H1 (cell line): ENCODE measurements at places on chromosomes 5 and 9.
A peak's percentile ranks its signal among the peaks of the same experiment; 100 is the strongest.

- DNase-seq = no peak
These were observed 51.3 kb upstream of the MROH2B start for GRCh38 chr5:41122459-41122858.

DNA sequence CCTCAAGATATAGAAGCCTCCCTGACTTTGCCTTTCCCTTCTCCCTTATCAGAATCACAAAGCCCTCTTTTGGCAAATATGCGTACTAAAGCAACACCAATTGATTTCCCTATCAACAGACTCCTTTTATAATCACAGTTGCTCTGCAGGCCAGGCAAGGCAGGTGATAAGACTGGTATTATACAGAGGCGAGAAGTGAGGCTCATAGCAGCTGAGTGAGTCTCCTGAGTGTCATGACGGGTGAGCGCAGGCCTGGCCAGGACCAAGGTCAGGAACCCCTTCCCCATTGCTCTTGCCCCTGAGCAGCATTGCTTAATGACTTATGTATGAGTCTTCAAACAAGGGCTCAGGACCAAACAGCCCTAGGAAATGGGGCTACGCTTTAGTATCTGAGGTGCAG, 70.8 kb downstream of the FBXO38 start:
- no peak for DNase-seq

DNA sequence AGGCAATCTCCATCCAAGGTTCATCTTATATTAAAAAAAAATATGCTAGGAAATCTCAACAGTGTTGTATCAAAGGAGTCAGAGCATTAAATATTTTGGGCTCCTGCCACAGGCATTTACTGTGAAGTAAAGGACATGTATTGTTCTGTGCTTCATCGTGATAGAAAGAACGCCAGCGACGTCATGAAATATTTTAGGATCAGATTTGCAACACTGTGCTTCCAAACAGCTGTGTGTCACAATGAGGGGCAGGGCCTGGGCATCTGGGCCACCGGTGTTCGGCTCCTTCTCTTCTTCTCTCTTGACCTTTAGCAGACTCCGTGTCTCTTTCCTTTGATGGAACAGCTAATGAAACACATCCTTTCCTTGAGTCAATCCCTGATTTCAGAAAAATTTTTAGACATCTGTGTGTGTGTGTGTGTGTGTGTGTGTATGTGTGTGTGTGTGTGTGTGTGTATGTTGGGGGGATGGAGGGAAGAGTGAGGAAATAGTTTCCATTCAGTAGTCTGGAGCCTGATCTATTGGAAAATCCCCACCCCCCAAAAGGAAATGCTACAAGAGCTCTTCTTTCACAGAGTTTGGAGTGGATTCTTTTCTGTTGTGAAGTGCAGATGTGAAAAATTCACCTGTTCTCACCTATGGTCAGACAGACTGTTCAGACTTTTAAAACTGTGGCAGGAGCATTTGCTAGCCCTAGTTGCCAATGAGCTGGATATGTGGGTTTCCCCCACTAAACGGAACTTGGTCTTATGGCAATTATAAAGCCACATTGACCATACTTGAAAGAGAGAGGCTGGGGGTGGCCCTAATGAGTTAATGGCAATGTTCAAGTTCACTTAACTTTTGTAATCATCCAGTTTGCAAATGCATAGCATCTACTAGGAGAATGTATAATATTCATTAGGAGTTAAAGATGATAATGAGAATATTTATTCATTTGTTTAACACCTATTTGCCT, 18.1 kb upstream of the TNC start:
- no peak for DNase-seq

DNA sequence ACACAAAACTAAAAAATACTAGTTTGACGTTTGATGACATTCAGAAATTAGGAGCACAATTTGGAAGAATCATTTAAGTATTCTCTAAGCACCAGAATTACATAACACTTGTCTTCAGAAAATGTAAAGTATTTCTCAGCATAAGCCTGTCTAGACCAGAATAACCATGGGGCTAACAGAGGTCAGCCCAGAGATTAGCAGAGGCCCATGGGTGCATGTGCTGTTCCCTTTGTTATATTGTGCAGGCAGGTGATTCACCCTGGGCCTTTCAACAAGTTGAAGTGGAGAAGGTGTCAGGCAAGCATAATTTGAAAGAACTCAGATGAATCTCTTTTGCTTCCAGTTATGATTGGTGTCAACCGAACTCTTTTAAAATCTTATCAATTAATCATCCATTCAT, 227.9 kb downstream of the LURAP1L start:
- DNase-seq = no peak

DNA sequence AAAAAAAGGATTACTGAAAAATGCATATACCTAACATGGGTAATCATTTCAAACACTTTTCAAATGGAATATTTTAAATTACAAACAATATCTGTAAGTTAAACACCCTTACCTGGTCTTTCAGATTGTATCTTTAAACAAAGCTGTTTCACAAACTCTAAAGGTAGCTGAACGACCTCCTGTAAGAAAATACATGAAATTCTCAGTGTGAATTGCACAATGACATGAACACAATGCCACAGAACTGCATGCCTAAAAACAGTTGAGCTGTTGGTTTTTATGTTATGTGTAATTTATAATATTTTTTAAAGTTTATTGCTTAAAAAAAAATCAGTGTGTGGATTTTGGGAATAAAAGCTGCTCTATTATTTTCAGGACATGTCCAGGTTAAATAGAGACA, 17.5 kb downstream of the IPPK start:
- no peak for DNase-seq

DNA sequence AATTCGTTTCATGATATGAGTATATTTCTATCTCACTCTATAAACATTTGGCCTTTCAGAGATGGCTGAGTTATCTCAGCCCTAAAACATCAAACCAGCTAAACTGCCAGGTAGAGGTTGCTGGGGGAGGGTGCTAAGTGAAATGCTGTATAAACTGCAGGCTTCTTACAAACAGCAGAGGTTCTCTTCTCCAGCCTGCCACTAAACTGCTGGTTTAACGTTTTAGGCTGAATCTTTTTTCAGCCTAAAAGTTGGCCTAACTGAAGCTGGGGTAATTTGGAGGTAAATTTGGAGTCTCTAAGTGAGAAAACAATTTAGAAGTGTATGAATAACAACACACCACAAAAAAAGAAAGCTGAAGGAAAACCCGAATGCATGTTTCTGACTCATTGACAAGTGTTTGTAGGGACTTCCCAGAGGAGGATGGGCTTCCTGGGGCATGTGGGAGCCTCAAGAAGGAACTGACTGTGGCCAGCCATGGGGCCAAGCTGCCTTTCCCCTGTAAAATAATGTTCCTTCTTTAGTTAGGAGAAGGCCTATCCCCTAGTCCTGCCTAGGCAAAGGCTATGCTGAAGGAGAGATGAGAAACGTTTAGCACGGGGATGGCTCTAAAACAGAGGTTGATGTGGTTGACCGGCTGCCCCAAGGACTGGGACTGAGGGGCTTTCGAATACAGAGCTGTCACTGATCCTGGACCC, 44.3 kb downstream of the SLC28A3 start:
- no peak for DNase-seq

DNA sequence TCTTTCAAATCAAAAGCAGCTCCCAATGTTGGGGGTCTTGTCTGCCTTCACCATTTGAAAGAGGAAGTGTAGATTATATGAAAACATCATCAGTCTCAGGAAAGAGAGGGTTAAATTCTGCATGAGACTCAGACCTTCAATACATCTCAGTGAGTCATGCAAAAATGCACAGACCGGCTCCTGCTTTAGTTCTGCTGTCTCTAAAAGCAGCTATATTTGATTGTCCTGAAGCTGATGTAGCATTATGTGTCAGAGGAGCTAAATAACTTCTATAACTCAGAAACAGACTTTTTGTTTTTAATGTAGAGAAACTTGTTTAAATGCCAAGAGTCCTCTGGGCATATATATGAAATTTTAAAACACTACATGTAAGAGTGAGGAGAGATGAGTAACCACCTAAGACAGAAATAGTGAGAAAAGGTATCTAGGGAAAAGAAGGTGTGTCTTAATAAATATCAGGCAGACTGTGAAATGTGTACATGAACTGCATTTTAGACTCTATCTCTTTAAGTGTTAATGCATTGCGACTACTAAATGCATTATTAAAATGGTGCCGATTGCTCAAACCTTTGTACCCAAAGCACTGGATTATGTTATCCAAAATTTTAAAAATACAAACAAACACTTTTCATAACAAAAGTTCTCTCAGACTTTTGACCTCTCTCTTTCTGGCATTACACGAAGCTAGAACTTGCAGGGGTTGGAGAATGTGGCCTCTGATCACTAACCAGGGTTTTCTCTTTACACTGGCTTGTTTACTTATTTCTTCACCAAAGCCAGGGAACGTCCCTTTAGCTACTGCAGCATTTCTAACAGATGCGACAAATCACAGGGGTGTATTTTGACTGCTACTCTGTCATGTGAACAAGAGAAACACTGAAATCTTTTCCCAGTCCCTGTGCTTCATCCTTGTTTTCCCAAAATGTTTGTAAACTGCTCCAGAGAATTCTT, 302.3 kb downstream of the ARL15 start:
- no peak for DNase-seq

DNA sequence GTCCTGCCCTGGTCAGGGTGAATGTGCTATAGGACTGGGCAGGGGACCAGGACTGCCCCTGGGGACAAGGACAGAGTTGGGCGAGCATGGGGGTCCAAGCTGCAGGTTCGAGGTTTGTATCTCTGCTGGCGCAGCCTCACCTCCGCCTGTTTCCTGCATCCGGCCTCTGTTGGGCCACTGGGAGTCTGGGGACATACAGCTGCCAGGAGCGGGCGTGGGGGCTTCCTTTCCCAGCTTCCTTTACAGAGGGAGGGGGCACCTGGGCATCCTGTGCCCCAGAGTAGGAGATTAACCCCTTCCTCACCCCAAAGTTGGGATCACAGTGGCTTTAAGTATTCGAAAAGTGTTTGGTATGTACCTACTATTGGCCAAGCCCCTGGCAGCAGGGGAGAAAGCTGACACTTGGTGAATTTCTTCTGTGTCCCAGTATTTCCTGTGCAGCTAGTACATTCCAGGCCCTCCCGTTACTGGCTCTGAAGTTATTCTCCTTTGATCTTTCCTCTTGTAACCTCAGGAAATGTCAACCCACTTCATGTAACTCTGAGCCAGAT, 19.0 kb downstream of the OLFML2A start:
- DNase-seq = no peak

- DNase-seq = no peak
These were observed 22.0 kb upstream of the FGFR4 start for GRCh38 chr5:177064500-177065277.

DNA sequence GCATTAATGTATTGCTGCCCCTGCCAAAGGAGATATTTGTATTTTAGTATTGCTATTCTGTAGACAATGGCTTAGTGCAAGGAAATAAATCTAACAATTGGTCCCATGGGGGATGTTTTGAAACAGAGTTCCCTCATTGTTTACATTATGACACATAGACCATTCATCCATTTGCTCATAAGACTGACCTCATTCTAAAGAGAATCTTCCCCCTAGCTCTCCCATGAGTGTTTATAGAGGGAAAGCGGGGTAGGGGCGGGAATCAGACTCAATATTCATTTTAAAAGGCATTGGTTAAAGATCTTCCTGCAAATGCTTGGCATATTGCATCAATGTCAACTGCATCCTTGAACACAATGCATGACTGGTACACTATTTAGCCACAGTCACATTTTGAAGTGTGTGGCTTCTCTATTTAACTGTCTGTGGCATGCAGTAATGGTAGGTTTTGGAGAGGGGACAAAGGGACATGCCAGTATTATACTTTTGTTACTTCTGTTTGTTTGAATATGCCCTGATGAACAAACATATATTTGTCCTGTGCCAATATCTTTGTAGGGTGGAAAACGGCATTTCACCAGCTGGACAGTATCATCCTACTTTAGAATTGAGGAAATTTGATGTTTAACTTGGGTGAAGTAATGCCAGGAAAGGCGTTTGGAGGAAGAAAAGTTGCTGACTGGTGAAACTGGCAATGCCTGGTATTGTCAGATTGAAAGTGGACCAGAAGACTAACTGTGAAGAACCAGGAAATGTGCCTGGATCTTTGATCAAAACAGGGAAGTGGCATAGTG, 84.1 kb upstream of the MEGF10 start:
- no peak for DNase-seq

GRCh38 chr5:87116825-87117512, 150.7 kb upstream of the RASA1 start:
- DNase-seq = no peak

GRCh38 chr5:135318924-135319323, 80.1 kb downstream of the MACROH2A1 start:
- no peak for DNase-seq

DNA sequence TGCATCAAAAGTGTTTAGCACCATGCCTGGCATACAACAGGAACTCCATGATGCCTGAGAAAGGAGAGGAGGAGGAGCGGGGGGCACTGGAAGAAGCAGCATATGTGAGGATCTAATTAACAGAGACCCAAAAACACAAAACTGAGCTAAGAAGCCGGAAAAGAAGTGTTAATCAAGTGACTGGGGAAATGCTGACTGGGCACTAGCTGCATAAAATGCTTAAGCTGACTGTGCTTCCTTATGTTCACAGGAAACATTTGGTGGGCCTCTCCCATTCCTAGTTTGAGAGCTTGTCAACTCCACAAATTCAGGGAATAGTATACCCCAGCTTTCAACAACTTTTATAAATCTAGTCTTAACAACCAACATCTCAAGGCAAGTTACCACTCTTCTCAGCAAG, 26.6 kb downstream of the DEPDC1B start:
- DNase-seq = no peak

- DNase-seq = peak; percentile 73
These were observed 3.2 kb downstream of the CDKN2B start for GRCh38 chr9:22005702-22006606.

- no peak for DNase-seq
These were observed 36.1 kb downstream of the CAAP1 start for GRCh38 chr9:26856413-26857032.

DNA sequence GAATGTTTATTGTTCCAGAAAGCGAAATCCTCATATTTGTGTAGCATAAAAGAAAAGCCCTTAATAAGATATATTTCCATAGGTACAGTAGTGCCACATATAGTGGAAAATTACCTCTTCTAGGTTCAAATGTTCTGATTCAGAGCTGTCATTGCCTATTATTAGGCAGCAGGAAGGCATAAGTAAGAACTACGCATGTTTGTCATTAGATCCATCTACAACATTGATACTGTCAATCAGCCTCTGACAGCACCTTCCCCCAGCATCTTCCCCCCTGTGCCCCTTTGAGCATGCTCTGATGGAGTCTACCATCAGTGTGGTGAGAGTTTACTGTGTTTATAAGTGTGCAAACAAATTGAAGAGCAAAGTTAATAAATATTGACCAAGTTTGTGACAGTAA, 816.1 kb downstream of the TLE4 start:
- no peak for DNase-seq

GRCh38 chr5:124557761-124558160, 188.7 kb downstream of the ZNF608 start:
- DNase-seq = no peak

DNA sequence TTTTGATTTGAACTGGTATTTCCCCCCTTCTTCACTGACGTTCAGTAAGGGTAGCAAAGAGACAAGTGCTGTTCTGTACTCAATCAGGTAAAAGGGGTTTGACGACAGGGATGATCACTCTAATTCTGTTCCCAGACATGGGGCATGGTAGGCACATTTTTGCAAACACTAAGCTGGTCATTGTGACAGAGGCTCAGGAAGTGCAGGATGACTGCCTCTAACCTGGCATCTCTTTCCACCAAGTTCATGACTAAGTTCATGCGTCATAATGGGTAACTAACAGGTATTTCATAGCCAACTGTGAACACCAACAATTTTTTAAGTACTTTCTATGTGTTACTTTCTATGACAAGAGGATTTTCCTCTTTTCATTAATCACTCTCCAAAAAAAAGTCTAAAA, 166.5 kb downstream of the MAPKAP1 start:
- DNase-seq = no peak

- DNase-seq = no peak
These were observed 3.2 kb downstream of the RAB24 start for GRCh38 chr5:177300236-177300880.
